ENCODE measurements at places on chromosomes 6 and 20. TPM values are rescaled to one million over a fixed set of nuclear protein-coding genes. Genes with fewer than 3 reads are reported as not detected.

Gene MAPK14
- 56.1 TPM for total RNA-seq

Gene WFDC2
- 78.0 TPM for total RNA-seq

Gene GABRR2
- total RNA-seq, result 0.63 TPM

Gene AGER
- total RNA-seq, result 8.1 TPM

- no peak for DNase-seq
Measured at GRCh38 chr6:6179858-6180623, 140.4 kb downstream of the F13A1 start.

DNA sequence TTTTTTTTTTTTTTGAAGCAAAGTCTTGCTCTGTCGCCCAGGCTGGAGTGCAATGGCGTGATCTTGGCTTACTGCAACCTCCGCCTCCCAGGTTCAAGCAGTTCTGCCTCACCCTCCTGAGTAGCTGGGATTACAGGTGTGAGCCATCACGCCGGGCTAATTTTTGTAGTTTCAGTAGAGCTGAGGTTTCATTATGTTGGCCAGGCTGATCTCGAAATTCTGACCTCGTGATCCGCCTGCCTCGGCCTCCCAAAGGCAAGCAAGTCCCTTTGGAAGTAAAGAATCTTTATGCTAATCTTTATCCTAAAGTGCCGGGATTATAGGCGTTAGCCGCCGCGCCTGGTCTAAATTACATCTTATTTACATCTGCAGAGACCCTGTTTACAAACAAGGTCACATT, 1.5 kb downstream of the PSMG4 start:
- no peak for DNase-seq

- DNase-seq, result no peak
Measured at GRCh38 chr6:154661768-154662167, 71.4 kb upstream of the SCAF8 start.

DNA sequence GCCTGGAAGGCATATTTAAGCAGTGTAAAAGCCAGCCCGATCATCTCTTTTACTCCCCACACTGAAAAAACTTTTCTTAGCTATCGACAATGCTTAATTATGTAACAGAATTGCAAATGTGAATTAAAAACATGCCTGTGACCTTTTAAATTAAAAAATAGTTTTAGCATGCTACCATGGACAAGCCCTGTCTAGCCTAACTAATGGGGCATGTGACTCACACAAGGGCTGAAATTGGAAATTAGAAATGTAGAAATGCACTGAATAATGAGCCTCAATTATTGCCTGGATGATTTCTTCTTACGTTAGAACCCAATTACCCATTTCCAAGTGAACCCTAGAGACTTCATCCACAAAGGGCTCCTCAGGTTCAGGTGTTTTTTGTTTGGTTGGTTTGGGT, 82.7 kb downstream of the SIM1 start:
- no peak for DNase-seq

DNA sequence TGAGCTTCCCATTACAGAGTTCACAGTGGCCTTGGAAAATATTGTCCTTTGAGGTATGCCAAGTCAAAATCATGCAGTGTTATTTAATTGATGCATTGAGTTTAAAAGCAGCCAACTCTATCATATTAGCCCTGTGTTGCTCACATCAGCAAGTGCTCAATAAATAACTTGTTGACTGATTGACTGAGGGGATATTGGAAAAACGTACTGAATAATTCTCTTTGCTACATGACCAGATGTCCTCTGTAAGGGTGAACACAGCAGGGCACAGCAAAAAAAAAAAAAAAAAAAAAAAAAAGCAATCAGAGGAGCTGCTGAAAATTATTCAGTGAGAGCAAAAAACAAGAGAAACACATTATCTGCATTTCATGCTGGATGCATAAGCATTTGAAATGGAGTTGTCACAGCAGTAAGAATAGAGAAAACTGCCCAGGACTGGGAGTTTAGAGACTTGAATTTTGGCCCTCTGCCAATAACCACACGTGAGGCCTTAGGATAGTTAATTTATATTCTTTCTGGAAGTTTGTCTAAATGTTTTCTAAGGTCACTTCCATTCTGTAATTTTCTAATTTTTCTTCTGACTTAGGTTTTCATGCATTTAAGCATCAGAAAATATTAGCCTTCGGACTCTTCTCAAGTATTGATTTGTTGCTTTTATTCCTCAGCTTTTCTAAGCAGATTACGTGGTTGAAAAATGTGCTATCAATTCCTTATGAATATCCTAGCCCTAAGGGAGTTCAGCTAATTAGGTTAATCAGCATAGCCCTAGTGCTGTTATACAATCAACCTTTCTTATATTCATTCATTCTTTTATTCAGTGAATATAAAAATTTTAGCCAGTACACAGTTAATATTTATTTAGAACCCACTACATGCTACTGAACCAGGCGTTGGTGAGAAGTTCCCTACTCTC, 246.8 kb upstream of the STXBP5 start:
- no peak for DNase-seq

DNA sequence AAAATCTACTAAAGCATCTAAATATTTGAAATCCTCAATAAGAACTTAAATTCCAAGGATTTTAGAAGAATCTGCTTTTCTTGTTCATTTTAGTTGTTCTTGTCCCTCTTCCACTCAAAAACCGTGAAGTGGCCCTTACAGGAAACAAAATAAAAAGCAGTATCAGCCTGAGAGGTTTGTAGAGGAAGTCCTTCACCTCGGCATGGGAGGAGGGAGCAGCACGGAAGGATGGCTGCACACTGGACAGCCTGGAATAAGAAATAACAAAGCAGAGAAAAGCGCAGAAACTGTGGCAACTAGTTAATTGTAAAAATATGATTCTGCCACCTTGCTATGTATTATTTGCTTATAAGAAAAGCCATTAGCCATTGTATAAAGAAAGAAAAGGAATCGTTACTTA, 46.1 kb downstream of the RALGAPA2 start:
- DNase-seq, result no peak

All from mucosa of descending colon (tissue), 3 donors.